ENCODE measurements at places on chromosomes 2 and 18. TPM values are rescaled to one million over a fixed set of nuclear protein-coding genes. Genes with fewer than 3 reads are reported as not detected.

Gene CCDC148
- total RNA-seq, result 0.52 TPM

Gene NEB
- total RNA-seq, result 0.06 TPM

Gene ADCYAP1
- 0.47 TPM for total RNA-seq

Gene GAREM2
- total RNA-seq, result not detected

Gene TRIM54
- total RNA-seq, result not detected

Gene B3GNT7
- not detected for total RNA-seq

Gene GRHL1
- total RNA-seq, result 0.25 TPM
